ENCODE measurements at places on chromosomes 2 and 18.
A peak's percentile ranks its signal among the peaks of the same experiment; 100 is the strongest.

- DNase-seq: peak; percentile 64
These were observed 679 bp downstream of the PMAIP1 start for GRCh38 chr18:59900222-59901128.

DNA sequence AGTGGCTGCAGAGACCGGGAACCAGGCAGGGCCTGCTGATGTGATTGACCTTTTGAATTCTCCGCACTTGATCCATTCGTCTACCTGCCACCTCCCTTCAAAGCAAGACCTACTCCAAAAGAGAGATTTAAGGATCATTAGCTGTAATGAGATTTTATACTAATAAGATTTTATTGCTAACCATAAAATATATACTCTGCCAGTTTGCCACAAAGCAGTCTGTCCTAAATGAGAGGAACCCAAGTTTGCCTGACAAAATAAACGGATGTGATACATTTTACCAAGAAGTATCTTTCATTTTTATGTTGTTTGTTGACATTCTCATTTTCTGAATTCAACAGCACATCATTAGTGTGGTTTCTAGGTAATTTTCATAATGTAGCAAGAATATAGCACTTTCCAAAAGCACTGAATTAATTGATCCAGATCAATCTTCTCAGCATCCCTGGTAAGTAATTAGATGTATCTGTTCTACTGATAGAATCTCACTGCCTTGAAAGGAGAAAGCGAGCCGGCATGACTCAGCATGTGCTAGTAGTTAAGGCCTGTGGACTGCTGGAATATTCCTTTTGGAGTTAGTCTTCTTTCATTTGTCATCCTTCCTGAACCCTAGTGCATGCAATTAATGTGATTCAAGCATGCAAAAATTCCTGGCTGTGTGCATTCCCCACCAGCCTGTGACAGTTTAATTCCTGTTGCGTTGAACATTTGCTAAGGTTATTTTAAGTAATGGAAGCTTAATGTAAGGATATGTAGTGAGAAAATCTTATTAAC is 128.5 kb downstream of the ARL6IP6 start:
- no peak for DNase-seq

DNA sequence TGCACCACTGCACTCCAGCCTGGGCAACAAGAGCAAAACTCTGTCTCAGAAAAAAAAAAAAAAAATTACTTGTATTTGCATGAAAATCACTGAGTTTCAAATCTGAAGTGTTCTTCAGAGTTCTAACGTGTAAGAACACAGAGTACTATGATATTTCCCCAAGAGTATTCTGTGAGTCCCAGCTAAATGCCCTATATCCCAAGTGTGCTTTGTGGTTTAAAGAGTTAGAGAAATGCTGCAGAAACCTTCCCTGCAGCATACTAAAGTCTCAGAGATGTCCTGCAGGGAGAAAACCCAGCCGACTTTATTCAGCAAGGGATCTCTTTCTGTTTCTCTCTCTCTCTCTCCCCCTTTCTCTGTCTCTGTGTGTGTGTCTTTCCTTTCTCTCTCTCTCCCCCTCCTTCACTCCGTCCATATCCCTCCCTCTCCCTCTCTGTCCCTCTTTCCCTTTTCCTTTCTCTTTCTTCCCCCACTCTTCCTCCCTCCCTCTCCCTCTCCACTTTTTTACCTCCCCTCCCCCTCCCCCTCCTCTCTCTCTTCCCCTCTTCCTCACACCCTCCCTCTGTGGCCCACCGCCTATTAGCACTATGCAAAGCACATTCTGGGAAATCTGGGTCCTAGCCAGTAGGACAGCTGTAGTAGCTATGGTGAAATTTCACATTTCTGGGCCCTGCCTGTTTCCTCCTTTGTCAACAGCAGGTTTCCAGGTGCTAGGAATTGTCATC is 54.2 kb downstream of the ACTR2 start:
- DNase-seq: no peak

DNA sequence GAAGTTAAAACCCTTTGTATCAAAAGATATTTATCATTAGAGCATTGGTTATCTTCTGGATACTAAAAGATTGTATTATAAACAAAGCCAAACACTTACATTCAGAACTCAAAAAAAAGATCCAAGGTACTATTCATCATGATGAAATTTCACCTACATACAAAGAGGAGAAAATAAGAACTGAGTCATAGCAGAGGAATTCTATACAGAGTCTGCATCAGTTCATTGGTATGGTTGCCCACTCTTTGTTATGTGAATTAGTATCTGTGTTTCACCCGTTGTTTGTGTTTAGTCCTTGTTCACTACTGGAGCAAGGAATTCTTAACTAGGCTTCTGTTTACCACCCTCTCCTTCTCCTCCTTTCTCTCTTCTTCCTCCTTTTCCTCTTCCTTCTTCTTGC is 157.9 kb downstream of the LNPK start:
- no peak for DNase-seq

DNA sequence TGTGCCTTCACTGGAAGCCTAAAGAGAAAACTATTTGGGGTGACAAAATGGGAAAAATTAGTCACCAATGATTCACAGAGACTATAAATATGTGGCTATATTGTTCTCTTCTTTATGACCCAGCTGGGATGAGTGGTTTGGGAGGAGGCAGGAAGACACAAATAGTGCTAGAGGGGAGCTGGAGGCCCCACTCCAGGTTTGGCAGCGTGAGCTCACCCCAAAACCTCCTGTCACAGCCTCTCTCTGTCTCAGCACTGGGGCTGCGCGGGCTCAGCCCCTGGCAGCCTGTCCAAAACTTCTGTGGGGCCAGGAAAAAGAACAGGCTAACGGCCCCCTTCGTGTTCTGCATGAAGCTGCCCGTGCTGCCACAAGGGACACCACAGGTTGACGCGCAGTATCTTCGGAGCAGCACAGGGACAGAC is 73.2 kb upstream of the LCLAT1 start:
- no peak for DNase-seq

GRCh38 chr18:24536326-24536725 is 75.9 kb downstream of the HRH4 start:
- DNase-seq: no peak

GRCh38 chr2:121764681-121765228 is 9.3 kb downstream of the TSN start:
- no peak for DNase-seq

DNA sequence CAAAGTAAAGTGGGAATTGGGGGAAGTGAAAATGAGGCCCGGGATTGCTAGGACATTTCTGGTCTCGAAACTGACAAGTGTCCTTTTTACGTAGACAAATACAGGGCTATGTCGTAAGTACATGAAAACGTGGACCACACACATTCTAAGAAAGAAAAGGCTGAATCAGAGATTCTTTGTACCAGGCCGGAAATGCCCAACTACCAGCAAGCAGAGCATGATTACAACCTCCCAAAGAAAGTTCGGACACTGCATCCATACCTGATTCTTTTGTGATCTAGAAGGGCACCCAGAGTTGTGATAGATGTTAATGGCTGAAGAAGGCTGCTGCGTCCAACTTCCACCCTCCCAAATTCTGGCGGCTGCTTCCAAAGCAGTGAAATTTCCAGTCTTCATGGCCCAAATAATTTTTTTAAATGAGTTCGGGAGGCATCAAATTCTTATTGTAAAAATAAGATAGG is 1.7 kb downstream of the RBMS1 start:
- no peak for DNase-seq

DNA sequence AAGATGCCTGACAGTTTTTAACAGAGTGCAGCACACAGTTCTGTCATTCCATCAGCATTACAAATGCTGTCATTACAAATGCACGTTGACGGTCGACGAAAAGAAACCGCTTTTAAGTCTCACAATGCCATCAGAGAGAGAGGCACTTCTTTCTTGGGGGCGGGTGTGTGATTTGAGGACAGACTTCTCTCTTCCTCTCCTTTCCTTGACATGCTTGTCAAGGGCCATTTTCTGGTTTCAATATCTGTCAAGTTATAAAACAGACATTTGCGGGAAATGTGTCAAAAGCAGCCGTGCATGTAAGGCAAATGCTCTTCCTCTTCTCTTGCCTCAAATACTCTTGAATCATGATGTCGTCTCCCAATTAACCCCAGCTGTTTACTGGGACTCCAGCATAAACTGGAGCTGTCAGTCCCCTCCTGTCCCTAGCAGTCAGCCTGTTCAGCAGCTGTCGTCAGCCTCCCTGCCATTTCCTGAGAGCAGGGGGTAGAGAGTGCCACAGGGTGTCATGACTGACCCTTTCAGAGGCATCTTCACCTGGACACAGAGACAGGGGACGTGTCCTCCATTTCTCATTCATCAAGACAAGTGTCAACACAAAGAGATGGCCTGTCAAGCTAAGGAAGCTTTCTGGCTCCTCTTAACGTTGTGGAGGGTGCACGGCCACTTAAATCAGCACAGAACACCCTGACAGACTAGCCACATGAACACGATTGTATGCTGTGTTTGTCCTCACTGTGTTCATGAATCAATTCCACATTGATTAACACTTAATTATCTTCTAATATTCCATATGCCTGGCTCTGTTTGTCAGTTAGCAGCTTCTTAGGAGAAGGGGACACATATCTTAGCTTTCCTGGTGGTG is 305.4 kb upstream of the RAB6C start:
- no peak for DNase-seq

GRCh38 chr2:236949089-236949905 is 136.4 kb upstream of the COPS8 start:
- no peak for DNase-seq

GRCh38 chr2:230809677-230810251 is 55.0 kb upstream of the ITM2C start:
- DNase-seq: no peak

DNA sequence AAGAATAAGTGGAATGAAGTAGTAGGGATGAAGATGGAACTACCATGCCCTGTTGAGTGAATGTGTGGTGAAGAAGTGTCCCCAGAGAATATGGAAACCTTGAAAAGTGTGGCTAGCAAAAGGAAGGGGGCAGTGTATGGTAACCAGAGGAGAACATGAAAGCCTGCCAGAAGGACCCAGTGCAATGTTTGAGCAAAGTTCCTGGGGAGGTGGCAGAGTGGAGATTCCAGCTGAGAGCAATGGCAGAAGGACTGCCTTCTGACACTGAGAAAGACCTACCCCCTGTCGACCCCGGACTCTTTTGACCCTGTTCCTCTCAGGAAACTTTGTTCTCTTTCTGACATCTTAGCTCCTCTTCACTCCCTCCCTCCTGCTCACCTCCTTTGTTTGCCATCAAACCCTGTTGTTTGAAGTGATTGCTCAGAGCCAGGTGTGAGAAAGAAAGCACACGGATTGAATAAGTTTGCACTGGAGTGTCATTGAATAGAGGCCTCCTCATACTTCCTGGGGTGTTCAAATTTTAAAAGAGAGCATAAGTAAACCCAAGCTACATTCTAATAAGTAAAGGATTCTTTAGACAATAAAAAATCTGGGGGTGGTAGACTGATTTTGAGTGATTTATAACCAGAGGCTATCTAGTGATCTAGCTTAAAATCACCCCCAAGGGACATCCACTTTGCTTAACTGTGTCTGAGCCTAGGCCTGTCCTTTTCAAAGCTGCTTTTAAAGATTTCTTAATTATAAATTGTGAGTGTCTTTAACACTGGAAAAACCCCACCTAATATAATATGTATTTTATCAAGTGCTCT is 57.1 kb downstream of the TRIB2 start:
- DNase-seq: no peak

All from activated CD4-positive, alpha-beta T cell treated with anti-CD3 and anti-CD28 coated beads, Interleukin-2, amount 50 U/mL, for 4 hours (primary cell).